ENCODE measurements at places on chromosomes 7 and 10. TPM values are rescaled to one million over a fixed set of nuclear protein-coding genes. Genes with fewer than 3 reads are reported as not detected.

Gene SFMBT2
- total RNA-seq = 7.7 TPM

Gene PSPH
- 11.0 TPM for total RNA-seq

Gene HGF
- 6.0 TPM for total RNA-seq

Gene SPDYE1
- not detected for total RNA-seq

Gene NOD1
- total RNA-seq = 14.8 TPM

Gene ATP6V0E2
- total RNA-seq = 6.5 TPM

Gene LRGUK
- total RNA-seq = 0.89 TPM

Gene TMEM178B
- 0.62 TPM for total RNA-seq

Gene OR2A1
- 0.13 TPM for total RNA-seq

Gene COL26A1
- 1.2 TPM for total RNA-seq

Gene SPDYE8
- total RNA-seq = 0.09 TPM

Gene CPVL
- total RNA-seq = 24.8 TPM

Gene MMD2
- total RNA-seq = not detected

Gene SFTPA1
- total RNA-seq = not detected

Gene MBL2
- not detected for total RNA-seq

Measured in muscle of leg (tissue), 16 donors.